NCI-H460 (cell line): ENCODE measurements at places on chromosomes 13 and 19.

- DNase-seq, result no peak
Measured at GRCh38 chr13:36850790-36851438, 31.9 kb downstream of the RFXAP start.

- DNase-seq, result no peak
Measured at GRCh38 chr13:37651891-37652290, 53.3 kb upstream of the POSTN start.

DNA sequence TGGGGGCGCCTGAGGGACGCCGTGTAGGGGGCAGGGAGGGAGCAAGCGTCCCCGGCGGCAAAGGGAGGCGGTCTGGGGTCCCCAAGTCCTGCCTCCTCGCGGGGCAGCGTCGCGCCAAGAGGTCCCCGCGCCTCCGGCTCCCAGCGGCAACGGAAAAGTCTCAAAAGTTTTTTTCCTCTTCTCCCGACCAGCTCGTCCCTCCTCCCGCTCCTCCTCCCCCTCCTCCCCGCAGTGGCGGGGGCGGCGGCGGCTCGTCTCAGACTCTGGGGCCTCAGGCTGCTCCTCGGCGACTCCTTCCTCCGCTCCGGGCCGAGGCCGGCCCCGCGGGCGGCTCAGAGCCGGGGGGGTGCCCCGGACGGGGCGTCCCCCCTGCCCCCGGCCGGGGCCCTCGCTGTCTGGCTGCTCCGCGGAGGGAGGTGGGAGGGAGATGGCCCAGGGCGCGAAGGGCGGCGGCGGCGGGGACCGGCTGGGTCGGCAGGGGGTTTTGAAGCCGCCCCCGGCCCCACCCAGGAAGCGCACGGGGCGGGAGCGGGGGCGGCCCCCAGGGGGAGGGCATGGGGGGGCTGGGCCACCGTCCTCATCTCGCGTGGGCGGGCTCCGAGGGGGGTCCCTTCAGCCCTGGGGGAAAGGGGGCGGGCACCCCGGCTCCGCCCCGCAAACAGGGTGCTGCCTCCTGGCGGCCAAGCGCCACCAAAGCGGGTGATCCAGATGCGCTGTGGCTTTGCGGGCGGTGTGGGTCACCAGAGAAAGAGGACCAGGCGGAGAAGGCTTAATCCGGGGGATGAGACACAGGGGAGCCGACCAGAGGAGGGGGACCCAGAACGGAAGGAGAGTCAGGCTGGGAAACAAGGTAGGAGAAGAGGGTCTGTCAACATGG lies at the start of gene TGFB1:
TSS of gene TGFB1 (minus strand) at position 457 of the 877 bp plus-strand sequence. CDS start 878 bp downstream, outside the sequence.
- DNase-seq, result peak; percentile 65

DNA sequence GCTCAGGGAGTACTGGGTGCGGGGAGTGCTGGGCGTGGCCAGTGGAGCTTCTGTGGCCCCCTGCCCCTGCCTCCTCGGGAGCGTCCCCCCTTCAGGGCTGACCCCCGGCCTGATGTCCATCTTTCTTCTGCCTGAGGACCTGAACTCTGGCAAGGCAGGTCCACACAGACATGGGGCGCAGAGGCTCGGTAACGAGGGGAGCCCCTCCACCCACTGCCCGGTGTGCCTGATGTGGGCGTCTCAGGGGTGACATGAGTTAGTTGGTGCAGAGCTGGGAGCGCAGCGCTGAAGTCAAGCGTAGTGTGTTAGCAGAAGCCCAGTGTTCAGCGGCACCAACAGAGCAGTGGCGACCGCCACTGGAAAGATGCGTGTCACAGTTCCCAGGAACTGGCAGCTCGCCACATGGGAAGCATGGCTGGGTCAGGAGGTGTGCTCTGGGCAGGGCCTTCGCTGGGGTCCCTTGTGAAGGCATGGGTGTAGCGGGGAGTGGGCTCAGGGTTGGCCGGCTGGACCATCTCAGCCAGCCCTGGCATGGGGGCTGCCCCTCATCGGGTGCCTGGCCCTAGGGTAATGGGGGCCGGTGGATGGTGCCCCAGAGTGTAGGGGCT lies 11.5 kb downstream of the THOP1 start:
- no peak for DNase-seq

GRCh38 chr13:32829269-32829668 lies 187.0 kb upstream of the KL start:
- no peak for DNase-seq

DNA sequence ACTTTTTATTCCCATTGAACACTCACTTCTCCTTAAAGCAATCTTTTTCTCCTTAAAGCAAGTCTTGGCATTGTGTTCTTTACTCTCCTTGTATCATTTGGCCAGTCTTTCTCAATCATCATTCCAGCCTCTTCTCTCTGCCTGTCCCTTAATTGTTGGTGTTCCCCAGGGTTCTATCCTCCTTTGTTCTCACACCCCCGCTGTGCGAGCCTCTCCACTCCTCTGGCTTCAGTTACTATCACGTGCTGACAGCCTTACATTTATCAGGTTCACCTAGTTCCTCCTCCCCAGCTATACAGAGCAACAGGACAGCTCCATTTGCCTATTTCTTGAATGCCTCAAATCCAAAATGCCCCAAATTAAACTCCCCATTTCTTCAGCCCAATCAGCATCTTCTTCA lies 24.6 kb downstream of the CYSLTR2 start:
- no peak for DNase-seq

- DNase-seq, result no peak
Measured at GRCh38 chr13:73816702-73817101, 317.5 kb downstream of the KLF12 start.

DNA sequence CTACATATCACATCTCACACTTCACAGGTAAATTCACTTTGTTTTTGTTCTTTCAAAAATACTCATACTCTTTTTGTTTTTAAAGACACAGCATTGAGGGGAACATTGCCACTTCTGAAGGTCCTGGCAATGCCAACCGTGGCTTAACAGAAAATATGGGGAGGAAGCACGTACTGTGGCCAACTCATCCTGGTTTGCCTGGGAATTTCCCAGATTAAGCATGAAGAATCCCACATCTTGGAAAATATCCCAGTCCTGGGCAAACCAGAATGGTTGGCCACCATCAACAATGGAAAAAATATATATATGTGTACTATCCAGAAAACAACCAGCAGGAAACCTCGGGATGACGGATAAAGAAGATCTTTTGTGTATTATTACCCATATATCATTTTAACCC lies 1032.2 kb upstream of the SLC10A2 start:
- DNase-seq, result no peak

DNA sequence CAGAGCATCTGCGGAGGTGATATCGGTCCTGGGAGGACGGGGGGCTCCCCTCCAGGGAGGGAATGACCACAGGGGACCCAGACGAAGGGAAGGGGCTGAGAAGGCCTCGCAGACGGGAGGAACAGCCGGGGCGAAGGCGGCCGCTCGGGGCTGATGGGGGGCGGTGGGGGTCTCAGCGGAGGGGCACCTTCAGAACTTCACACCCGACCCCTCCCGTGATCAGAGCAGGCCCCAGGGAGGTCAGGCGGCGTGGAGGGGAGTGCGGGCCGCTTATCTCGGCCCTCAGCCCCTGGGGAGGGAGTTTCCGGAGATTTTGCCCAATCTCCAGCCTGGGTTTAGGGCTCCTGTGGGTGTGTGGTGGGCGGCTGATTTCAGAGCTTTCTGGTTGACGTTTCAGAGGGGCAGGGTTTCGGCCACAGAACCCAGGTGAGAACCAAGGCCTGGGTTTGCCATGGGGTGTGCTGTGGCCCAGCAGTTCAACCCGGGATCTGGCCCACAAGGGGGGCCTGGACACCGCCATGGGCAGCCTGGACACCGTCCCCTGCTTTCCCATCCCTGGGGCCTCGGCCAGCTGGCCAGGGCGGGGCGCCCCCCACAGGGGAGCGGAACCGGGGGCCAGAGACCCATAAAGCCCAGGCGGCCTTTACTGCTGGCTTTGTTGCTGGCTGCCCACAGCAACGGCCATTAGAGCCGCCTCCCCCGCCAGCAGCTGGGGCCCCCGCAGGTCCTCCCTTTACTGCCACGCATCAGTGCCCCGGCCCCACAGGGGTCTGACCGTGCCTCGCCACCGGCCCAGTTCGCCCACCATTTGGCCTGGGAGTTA lies 29.0 kb downstream of the ARID3A start:
- no peak for DNase-seq

GRCh38 chr13:35593651-35594050 lies 117.2 kb upstream of the MAB21L1 start:
- DNase-seq, result no peak

DNA sequence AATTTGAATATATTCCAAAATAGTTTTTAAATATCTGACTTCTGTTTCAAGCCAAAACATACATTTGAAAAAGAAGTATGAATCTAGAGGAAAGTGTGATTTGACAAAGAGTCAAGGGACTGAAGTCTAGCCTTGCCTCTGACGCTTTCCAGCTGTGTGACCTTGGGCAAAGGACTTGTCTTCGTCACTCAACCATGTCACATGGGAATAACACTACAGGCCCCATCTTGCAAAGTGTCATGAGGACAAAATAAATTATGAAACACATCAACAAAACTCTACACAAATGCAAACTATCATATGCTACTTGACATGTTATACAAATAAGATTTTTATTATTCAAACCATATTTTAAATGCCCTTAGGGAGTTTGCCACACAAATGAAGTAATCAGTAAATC lies 73.0 kb downstream of the CYSLTR2 start:
- DNase-seq, result no peak

DNA sequence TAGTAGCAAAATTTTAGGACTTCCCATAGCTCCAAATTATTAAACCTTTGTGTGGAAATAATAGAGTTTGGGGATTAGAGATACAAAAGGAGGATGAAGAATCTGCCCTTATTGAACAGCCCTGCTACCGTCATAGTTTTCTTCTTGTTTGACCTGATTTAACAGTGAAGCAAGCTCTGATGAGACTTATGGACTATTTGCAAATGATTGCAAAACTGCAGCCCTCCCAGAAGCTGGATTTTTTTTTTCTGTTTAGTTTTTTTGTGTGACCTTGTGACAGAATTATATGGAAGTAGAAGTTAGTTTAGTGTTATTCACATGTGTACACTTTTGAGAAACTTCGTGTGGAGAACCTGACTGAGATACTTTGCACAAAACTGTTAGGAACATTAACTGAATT lies 267.8 kb downstream of the KCNRG start:
- DNase-seq, result no peak

- no peak for DNase-seq
Measured at GRCh38 chr19:14218620-14219330, 12.8 kb upstream of the ADGRL1 start.

GRCh38 chr19:45146251-45146650 lies 14.5 kb downstream of the NKPD1 start:
- no peak for DNase-seq

DNA sequence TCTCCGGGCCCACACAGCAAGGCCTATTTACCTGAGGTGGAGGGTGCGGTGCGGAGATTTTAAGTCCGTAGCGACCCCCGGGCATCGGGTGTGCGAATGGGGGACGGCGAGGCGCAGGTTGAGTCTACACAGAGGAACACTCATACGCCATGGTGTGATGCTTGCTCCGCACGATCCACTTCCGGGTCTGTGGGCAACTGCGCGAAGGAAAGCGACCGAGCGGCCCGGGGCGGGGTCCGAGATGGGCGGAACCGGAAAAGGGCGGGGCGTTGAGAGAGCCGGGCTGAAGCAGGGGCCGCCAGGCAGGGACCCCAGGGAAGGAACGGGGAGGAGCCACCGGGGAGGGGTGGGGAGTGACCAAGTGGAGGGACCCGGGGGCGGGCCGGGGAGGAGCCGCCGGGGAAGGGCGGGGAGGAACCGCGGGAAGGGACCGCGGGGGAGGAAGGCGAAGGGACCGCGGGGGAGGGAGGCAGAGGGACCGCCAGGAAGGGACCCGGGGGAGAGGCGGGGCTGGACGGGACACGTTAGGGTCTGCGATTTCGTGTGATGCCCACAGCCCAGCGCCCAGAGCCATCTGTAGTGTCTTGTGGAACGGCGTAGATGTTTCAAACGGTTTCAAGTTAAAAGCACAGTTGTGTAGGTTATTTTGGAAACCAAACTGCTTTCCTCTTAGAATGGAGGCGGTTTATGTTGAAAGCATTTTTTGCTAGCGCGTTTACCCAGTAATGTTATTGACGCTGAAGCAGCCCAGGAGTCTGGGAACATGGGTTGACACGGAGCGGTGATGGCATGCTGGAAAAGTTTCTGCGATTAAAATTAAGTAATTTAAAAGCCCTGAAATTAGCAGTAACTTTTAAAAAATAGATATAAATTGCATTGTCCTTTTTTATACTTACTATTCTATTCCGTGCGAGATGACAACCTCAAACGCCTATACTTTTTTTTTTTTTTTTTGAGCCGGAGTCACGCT lies at the start of gene ZNF160:
TSS of gene ZNF160 (minus strand) at position 189 of the 970 bp plus-strand sequence. CDS start 17,146 bp downstream, outside the sequence.
- peak; percentile 88 for DNase-seq

DNA sequence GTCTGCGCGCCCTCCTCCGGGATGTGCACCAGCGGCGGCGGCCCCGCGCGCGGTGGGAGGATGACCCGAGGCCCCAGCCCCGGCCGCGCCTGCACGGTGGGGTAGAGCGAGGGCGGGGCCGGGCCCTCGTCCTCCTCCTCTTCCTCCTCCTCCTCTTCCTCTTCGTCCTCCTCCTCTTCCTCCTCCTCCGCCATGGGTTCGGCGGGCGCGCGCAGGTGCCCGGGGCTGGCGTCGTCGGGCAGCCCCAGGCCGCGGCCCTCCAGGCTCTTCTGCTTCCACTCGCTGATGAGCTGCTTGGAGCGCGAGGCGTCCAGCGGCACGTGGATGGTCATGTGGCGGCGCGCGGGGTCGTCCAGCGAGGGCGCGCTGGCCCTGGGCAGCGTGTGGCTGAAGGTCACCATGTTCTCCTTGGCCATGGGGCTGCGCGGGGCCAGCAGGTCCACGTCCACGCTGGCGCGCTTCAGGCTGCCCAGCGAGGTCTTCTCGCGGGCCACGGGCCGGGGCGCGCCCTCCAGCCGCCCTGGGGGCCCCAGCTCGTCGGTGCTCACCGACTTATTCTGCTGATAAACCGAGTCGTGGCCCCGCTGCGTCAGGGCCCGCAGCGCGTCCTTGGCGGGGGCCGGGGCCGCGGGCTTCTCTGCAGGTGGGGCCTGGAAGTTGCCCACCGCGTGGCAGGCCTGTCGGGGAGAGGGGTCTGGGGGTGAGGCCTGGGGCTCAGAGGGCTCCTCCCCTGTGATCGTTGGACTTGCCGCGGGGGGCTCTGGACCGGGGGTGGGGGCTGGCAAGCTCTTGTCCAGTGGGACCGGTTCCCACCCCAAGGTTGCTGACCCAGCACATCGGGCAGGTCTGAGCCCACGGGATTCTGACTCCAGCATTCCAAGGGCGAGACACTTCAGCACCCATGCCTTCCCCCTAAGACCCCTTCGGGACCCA lies 8.3 kb downstream of the PLPPR3 start:
- DNase-seq, result no peak

GRCh38 chr13:66513728-66514127 lies 716.4 kb downstream of the PCDH9 start:
- no peak for DNase-seq

- DNase-seq, result no peak
Measured at GRCh38 chr13:36553491-36553890, 120.3 kb upstream of the SERTM1 start.

GRCh38 chr13:50914848-50915247 lies 5.3 kb downstream of the RNASEH2B start:
- no peak for DNase-seq

DNA sequence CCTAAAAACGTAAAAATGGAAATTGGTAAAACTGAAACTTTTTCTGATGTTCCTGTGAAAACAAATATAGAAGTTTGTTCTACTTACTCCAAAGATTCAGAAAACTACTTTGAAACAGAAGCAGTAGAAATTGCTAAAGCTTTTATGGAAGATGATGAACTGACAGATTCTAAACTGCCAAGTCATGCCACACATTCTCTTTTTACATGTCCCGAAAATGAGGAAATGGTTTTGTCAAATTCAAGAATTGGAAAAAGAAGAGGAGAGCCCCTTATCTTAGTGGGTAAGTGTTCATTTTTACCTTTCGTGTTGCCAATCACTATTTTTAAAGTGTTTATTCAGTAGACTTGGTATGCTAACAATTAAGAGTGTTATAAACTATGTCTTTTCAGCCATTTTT lies 25.6 kb downstream of the BRCA2 start:
- no peak for DNase-seq

- no peak for DNase-seq
Measured at GRCh38 chr19:679418-680286, 3.5 kb downstream of the FSTL3 start.
